Psoas muscle (tissue), 8 donors: ENCODE measurements at places on chromosomes 2 and 18. TPM values are rescaled to one million over a fixed set of nuclear protein-coding genes. Genes with fewer than 3 reads are reported as not detected.
A peak's percentile ranks its signal among the peaks of the same experiment; 100 is the strongest.

The GYPC gene
- total RNA-seq: 64.9 TPM

The FAM124B gene
- total RNA-seq: 1.5 TPM

The CD8B gene
- total RNA-seq: not detected

The ARHGAP15 gene
- total RNA-seq: 2.8 TPM

The TTR gene
- not detected for total RNA-seq

The UGT1A9 gene
- not detected for total RNA-seq

The MLPH gene
- 7.8 TPM for total RNA-seq

The PPP1R1C gene
- 1.1 TPM for total RNA-seq

The SP140 gene
- total RNA-seq: 0.42 TPM

The CTAGE1 gene
- not detected for total RNA-seq

The KIAA2012 gene
- 0.06 TPM for total RNA-seq

DNA sequence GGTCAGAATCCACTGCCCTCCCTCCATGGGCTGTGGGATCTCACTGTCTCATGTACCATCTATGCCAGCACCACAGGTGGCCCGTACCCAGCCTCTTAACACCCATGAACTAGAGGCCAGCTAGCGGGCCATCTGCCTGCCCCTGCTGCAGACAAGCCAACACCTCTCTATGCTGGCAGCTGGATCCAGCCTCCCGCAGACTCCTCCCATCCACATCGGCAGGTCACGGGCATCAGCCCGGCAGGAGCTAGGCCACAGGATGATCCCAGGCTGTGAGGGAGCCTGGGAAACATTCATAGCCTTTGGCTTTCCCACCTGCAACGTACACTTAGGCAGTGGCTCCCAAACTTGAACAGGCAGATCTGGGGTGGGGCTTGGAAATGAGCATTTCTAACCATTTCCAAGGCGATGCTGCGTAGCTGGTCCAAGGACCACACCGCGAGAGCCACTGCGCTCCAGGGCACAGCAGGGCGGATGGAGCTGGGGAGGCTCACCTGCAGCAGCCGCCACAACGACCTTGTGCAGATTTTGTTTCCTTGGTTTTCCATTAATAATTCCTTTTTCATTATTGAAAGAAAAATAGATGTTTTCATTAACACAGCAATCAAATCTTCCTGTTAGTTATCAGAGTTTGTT is 114.7 kb downstream of the KCNF1 start:
- no peak for DNase-seq

GRCh38 chr2:29053223-29053622 is 21.1 kb downstream of the PCARE start:
- DNase-seq: no peak

DNA sequence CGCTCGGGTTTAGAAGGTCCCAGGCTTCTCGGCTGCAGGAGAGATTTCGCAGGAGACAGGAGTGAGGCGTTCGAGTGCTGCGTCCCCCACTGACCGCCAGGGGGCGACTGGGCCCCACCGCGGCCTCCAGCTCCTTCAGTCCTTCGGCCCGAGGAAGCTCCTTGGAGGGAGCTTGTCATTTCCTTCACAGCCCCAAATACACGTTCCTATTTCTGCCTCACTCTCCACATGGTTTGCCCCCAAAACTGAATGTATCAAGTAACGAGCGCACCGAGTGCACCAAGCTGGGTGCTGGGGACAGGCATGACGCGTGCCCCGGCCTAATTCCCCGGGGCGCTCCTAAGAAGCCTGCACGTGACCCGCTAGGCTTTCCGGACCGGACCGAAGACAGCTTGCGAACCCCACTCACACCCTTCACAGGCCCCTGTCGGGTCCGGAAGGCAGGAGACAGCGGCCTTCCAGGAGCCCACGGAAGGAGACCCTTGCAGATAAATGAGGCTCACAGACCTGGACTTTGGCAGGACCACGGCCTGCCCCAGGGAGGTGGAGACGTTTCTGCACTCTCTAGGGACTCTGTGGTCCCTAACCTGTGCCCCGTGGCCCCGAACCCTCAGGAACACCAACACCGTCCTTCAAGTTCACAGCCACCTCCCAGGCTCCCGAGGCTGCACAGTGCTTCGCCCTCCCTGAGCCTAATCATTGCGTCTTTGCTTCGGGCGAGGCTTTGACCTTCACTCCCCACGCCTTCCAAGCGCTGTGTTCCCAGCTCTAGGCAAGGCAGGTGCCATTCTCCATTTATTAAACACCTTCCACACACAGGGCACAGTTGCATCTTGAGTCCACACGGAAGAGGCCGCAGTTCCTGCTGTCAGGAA is 13.0 kb upstream of the FAHD2A start:
- peak; percentile 65 for DNase-seq

GRCh38 chr18:4358618-4359017 is 96.5 kb downstream of the DLGAP1 start:
- DNase-seq: no peak

DNA sequence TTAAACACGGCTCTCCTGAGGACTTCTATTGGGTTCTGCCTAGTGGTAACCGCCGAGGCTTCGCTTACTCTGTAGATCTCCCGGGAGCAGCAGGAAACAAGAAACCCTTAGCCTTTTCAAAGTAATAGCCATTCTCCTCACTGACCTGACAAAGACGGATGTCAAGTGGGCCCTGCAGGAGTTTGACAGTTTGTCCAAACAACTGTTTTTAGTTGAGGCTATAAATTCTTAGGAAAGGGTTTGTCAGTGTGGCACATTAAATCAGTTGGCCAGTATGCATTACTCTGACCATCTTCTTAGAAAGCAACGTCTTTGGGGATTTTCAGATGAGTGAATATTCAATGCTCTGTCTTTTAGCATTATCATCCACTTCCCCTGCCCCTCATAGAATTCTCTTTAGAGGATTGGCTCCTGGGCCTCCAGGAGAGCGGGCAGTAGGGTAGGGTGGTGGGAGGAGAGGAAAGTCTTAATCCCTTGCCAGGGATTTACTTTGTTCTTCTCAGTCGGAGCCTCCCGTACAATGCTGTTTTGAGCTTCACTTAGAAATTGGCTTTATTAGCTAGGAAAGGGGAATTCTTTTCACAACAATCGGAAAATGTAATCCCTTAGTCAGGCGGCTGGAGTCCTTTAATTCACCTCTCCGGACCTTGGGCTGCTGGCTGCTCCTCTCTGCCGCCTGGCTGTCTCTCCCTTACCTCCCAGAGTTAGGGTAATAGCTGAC is 13.3 kb upstream of the C18orf32 start:
- DNase-seq: no peak

DNA sequence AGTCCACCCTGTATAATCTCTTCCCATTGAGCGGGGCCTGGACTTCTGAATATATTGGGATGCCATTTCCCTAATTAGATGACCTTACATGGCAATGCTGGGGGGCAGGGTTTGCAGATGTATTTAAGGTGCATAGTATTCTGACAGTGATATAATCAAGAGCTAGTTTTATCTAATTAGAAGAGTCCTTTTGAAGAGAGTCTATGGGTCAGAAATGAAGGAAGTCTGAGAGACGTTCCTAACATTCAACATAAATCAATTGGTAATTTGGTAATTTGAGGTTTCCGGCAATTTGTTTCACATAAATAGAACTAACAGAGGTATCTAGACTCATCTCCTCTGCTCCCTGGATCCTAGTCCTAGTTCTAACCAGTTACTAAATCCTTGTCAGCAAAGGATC is 25.7 kb upstream of the UXS1 start:
- DNase-seq: no peak

GRCh38 chr2:46181789-46182530 is 115.2 kb upstream of the EPAS1 start:
- no peak for DNase-seq

- DNase-seq: peak; percentile 73
Measured at GRCh38 chr2:71801969-71802368, 345.7 kb downstream of the CYP26B1 start.

DNA sequence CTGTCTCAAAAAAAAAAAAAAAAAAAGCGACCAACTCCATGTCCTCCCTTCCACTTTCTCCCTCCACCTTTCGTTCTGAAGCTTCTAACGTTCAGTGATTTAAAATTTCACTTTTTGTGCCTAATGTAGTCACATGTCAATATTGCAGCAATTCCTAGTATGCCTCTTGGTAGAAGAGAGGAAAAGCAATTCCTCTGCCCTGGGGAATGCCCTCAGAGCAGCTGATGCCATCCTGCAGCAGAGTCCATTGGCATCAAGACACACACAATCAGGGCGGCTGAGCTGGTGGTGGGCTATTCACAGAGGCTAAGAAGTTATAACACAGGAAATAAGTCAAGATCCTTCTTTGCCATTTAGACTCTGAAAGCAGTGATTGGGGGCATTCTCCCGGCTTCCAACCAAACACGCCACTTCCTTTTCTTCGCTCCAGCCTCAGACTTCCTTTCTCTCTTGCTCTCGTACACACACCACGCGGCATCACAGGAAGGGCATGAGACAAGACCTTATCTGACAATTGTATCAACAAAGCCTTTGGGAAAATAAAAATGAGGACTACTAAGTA is 71.9 kb downstream of the MOGAT1 start:
- DNase-seq: no peak

- DNase-seq: peak; percentile 44
Measured at GRCh38 chr18:623761-624620, 27.2 kb downstream of the CLUL1 start.

- peak; percentile 89 for DNase-seq
Measured at GRCh38 chr2:28452534-28453081, 43.3 kb upstream of the PLB1 start.

DNA sequence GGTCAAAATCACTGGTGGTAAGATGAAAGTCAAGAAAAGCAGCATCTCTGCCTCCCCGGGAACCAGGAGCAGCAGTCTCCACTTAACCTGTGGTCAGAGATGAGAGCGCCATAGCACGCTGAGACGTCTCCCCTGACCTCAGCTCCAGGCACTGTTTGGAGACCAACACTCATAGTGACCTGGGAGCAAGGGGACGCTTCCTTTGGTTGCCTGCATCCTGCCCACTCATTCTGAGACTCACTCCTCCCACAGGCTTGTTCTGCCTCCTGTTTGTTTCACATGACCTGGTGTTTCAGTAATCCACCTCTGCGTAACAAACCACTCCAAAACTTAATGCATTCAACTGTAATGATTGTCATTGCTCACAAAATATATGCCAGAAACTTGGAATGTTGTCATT is 139.3 kb downstream of the ACOXL start:
- no peak for DNase-seq

DNA sequence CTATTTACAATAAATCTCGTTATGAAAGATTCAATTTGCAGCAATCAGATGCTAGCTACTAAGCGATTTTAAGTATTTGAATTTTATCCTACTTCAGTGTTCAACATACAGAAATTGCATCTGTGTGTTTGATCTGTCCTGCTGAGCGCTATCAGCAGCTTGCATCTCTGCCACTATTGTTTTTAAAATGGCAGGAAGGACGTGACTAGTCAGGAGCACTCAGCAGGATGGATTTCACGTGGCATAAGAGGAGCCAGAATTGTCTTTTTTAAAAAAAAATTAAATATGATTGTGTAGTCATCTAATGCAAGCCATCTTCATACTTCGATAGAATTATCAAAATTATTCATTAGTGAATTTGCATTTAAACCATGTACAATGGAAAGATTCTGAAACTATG is 2.8 kb upstream of the KLHL14 start:
- DNase-seq: no peak

GRCh38 chr2:170743530-170744239 is 26.5 kb upstream of the ERICH2 start:
- DNase-seq: no peak

DNA sequence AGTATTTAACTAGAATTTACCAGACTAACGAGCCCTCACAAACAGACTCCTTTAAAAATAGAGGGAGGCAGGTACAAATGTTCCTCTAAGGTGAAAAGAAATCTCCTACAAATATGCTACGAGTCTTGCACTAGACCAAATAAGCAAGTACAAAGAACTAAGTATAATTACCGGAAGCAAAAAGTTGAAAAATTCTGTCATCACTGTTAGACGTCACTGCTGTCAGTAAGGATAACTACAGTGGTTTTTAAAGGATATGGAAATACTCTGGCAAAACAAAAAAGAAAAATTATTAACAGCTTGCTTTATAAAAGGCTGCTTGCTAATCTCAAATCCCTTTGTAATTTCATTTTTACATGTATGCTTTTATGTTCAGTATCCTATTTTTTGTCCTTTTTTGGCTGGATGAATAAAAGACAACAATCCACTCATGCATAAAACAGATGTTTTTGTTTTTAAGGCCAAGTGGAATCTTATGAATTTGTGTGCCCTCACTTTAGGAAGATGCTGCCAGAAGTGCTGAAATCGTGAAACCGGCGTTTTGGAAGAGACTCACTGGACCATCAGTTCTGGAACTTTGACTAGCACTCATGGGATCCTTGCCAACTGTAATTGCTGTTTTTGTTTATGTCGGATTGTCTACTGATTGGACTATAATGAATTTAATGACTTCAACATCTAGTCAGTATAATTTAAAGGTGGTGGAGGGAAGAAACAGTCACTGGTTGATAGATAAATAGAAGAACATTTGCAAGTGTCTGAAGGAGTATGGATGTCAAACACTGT is 6.7 kb downstream of the ZNF521 start:
- no peak for DNase-seq

GRCh38 chr2:143824791-143825190 is 695.1 kb downstream of the ZEB2 start:
- DNase-seq: no peak

- DNase-seq: no peak
Measured at GRCh38 chr2:56376699-56377665, 193.2 kb downstream of the CCDC85A start.

GRCh38 chr18:78627551-78628346 is 351.9 kb upstream of the SALL3 start:
- no peak for DNase-seq

DNA sequence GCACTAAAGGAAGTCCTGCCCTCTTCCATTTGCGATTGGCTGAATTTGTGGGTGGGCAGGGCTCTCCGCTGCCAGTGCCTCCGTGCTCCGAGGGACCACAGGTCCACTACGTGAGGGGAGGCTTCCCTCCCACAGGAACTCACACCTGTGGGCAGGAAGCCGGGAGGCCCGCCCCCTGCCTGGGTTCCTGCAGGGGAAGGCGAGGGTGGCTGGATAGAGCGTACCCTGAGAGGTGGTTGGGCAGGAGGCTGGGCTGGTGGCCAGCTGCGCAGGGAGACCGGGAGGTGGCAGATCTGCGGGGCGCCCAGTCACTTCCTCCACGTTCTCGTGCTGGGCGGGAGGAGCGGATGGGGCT is 47.0 kb upstream of the PTH2R start:
- peak; percentile 59 for DNase-seq

- no peak for DNase-seq
Measured at GRCh38 chr2:66867063-66867441, 432.1 kb downstream of the MEIS1 start.

DNA sequence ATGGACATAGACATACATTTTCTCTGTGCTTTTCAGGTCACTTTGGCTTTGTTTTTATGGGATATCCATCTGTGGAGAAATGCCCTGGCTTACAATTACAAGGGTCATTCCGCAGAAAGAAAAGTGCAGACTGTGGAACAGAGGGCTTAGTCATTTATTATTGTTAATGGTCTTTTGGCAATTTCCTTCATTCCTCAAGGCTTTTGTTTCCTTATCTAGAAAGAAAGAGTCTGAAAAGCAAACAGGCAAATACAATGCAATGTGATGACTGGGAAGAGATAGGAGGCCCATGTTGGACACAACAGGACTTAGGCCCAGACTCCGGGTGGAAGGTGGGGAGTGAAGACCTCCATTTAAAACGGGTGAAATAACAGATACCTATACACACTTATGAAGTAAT is 129.5 kb upstream of the CAVIN2 start:
- no peak for DNase-seq
